ENCODE measurements at places on chromosomes 12 and 14. TPM values are rescaled to one million over a fixed set of nuclear protein-coding genes. Genes with fewer than 3 reads are reported as not detected.

GRCh38 chr14:51676549-51676948 lies 24.8 kb downstream of the FRMD6 start:
- DNase-seq, result no peak

DNA sequence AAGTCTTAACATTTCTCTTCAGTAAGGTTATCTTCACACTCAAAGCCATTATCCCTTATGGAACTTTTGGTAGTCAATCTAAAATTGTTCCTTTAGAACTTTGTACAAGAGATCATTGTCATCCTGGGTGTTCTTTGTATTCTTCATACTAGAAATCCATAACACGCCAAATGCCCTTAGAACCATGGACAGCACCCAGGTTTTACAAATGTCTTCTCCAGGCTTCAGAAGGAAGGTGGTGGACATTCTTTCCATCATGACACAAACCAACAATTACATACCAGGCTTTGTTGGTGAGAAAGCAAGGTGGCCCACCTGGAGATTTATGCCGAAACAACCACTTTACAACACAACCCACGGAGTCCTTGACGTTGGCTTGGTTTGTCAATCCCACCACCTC lies 365.6 kb upstream of the TBX3 start:
- DNase-seq, result no peak

GRCh38 chr14:89128311-89129026 lies 288.6 kb downstream of the FOXN3 start:
- no peak for DNase-seq

DNA sequence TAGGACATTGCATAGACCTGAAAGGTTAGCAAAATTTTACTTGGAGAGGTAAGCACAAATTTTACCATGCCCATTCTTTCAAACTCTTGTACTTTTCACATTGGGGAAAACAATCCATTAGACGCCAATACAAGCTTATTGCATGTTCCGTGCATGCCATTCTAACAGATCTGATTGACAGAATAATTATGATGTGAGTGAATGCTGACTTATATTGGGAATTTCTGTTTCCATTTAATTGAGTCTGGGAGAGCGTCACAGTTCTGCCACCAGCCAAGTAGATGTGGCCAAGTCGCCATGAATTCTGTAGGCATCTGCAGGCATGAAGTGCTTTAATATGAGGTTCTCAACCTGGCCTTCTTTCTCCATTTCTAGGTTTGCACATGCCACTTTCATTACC lies 1097.4 kb downstream of the VRK1 start:
- no peak for DNase-seq

DNA sequence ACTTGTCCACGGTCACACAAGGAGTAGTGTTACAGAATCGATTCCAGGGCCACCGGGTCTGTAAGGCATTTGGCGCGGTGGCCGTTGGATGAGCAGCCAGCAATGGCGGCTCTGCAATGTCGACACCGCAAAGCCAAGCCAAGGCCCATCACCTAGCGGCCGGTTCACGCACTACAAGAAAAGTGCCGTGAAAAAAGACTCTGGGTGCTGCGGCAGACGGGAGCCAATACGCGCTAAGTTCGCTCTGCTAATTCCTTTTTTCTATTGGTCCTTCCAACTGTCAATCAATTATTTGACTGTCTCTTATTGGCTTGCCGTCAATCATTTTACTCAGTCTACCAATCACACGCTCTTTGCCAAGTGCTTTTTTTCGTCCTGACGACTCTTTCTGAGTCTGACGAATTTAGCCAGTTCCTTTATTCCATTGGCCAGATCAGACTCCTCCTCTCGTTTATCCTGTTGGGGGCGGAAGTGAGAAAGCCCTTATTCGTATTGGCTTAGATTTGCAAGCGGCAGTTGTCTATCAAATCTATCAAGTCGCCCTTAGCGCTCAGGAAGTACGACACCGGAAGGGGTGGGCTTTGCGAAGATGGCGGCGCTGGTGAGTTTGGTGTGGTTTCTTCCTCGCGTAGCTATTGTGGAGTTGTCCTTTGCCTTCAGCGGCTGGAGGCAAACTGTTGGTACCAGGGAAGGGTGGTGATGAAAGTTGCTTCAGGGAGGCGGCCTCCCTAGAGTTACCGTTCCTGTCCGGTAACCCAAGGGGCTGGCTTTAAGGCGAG lies at the start of gene NGDN:
Gene NGDN (plus strand): TSS at position 577 of the 779 bp plus-strand sequence. CDS start 13 bp downstream, at position 590.
- peak; percentile 100 for DNase-seq

GRCh38 chr14:56339855-56340701 lies 221.9 kb downstream of the PELI2 start:
- no peak for DNase-seq

DNA sequence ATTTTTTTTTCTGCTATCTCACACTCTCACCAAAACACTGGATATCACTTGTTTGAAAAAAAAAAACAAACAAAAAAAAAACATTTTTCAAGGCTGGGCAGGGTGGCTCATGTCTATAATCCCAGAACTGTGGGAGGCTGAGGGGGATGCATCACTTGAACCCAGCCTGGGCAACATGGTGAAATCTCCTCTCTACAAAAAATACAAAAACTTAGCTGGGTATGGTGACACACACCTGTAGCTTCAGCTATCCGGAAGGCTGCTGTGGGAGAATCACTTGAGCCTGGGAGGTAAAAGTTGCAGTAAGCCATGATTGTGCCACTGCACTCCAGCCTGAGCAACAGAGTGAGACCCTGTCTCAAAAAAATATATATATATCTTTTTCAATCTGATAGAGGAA lies 66.2 kb downstream of the EPS8 start:
- no peak for DNase-seq

GRCh38 chr12:4015225-4016091 lies 142.3 kb upstream of the PARP11 start:
- no peak for DNase-seq

DNA sequence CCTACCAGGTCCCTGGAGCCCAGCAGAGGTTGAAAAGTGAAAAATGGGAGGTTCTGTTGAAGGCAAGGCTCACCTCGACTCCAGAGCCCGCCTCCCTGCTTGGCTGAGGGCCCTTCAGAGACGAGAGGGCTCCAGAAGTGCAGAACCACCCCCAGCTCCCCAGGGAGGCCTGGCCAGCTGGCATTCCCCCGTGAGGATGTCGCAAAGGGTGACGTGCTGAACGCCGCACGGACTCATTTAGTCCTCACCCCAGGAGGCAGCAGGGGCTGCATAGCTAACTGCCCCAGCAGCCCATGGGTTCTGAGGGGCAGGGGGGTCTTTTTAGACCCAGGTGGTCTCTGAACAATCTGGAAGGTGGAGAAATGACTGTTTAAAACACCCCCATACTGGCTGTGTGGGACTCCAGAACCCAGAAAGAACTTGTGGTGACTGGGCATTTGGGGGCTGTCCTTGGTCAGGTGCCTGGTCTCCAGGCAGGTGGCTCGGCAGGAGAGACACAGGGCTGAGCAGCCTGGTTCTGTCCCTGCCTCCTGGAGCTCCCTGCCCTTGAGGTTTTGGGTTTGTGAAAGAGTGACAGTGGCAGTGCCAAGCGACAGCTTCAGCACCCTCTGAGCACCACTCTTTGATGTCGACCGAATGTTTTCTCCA lies 32.0 kb downstream of the ANAPC7 start:
- no peak for DNase-seq

GRCh38 chr12:118455327-118455726 lies 79.0 kb downstream of the SUDS3 start:
- DNase-seq, result no peak

DNA sequence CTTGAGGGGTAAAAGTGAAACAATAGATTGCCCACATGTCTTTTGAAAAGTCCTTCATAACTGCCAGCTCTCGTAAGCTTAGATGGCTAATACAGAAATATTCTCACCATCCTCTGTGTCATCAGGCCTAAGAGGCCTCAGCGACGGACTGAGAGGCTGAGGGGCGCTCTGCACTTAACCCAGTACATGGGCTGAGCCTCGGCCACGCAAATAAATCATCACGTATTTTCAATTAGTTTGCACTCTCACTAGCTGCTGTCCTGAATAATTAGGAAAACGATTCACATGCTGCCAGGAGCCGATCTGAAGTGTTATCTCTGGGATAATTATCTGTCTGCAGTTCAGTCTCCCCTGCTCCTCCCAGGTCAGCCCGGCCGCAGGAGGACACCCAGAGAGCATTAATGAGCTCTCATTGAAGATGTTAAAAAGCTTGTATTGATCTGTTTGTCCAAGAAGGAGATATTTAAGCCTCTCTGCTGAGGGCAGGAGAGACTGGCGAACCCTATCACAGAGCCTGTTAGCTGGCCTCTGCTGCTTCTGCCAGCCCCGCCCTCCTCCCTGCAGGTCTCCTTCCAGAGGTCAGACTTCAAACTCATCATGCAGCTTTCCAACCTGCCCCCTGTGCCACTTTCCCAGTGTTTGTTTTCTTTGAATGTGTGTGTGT lies 1051.3 kb downstream of the VRK1 start:
- DNase-seq, result no peak

- DNase-seq, result no peak
These were observed 36.8 kb upstream of the PLEKHG6 start for GRCh38 chr12:6273541-6274230.

Gene OR4E2
- not detected for total RNA-seq

Gene CNTN1
- total RNA-seq, result 63.4 TPM

Gene PLXNC1
- total RNA-seq, result 19.0 TPM
